ENCODE measurements at places on chromosomes 7 and 10.

- DNase-seq = no peak
Measured at GRCh38 chr10:29105516-29106215, 183.2 kb upstream of the LYZL1 start.

DNA sequence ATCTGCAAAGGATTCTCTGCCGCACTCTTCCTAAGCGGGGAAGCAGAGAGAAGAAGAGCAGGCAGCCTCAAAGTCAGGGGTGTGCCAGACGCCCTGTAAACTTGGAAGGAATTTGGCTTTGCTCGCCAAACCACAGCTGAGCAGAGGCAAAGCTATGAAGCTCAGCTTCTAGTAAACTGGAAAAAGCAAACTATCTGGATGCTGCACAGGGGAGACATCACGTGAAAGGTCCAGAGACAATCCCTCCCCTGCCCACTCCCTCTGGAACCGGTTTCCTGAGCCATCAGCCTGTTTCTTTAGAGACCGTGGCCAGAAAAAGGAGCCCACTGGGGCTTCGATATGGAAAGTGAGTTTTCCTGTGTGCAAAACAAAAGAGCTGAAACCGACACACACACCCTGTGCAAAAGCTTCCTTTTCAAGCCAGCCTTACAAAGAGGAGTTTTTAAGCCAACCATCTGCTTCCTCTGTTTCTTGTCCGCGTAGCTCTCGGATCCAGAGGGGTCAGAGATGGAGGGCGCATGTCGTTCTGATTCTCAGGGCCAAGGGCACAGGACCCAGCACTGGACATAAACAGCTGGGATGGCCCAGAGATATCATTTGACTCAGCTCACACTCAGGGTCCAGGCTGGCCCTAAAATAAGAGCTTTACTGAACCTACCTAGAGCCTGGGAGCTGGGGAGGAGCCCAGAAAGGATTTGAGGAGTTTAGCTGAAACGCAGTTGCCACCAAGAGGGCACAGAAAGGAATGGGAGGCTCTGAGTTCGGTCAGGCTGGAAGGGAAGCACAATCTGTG lies 58.2 kb upstream of the DNAAF5 start:
- DNase-seq = no peak

- DNase-seq = no peak
Measured at GRCh38 chr10:15494850-15495506, 123.9 kb upstream of the FAM171A1 start.

- peak; percentile 6 for DNase-seq
Measured at GRCh38 chr7:1674161-1675035, 4.3 kb downstream of the ELFN1 start.

GRCh38 chr7:105306298-105306748 lies 82.4 kb downstream of the SRPK2 start:
- no peak for DNase-seq

DNA sequence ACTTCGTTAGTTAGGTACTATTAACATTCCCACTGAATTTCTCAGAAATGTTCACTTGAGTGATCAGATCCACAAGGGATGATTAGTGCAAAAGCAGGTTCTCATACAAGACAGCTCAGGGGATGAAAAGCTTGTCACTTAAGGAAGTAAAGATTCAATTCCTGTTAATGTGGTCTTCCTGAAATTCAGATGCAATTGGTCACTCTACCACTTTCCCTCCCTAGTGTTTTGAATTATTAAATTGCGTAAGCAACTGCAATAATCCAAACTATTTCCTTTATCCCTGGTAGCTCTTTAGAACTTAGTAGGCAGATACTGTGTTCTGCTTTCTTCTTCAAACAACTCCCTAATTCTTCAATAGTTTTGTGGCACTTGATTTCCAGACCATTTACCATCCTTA lies 121.4 kb downstream of the MAGI2 start:
- DNase-seq = no peak

GRCh38 chr7:16028636-16029035 lies 342.2 kb upstream of the MEOX2 start:
- no peak for DNase-seq

- peak; percentile 48 for DNase-seq
Measured at GRCh38 chr10:22988581-22989360, 60.9 kb downstream of the ARMC3 start.

DNA sequence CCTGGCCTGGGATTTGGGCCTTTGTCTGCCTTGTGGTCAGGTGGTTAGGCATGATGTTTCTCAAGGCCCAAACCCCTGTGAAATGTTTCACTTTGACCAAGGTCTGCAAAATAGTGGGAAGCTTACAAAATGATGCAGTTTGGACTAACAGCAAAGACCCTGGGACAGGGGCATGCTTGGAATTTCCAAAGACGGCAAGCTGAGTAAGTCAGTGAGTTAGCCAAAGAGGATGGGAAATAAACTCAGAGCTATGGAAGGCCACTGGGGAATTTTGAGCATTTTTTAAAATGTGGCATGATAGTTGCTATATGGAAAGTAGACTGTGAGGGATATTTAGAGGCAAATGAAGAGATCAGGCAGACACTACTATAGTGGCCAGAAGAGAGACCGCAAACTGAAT lies 31.6 kb upstream of the PPP1R3C start:
- DNase-seq = no peak

GRCh38 chr7:123425246-123425645 lies 109.1 kb downstream of the IQUB start:
- no peak for DNase-seq

DNA sequence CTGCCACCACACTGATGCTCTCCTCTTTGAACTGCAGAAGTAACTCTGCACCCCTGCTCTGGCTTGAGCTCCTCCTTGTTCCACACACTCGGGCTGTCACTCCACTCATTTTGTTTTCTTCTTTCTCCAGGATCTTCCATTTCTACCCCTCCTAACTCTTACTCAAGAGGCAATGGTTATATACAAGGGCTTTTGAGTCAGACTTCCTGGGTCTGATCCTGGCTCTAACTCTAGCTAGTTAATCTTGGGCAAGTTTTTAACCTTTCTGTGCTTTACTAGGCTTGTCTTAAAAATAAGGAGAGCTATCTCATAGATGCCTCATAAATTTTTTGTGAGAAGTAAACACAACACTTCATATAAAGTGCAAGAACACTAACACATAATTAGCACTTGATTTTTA lies 45.3 kb upstream of the GNAI1 start:
- DNase-seq = no peak

DNA sequence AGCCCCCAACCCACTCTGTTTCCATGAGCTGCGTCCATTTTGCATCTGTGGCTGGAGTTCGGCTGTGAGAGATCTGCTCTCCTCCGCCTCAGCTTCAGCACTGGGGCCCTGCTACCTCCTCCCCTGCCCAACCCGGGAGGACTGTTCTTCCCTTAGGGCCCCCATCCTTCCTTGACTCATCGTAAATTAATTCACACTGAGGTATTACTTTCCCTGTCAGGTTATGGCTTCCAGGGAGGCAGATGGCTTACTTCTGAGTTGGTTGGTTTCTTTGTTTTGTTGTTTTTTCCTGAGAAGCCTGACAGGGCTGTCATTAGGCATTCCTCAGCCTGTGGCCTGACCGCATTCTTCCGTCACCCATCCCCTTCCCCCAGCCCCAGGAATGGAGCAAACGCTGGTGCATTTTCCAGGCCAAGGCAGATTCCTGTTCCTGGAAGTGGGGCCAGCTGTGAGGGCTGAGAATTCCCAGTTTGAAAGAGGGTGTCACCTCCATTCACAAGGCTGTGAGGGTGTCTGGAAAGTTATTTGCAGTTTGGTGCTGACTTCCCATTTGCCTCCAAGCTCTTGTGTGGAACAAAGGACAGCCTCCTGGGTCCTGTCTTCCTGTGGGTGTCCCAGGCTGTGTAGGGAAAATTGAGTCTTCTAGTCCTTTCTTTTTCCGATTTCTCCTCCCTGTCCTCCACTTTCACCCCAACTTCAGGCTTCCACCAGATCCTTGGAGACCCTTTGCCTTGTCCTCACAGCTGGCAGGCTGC lies 11.7 kb downstream of the CPA5 start:
- DNase-seq = peak; percentile 38

GRCh38 chr7:111424768-111425167 lies 137.5 kb downstream of the IMMP2L start:
- no peak for DNase-seq

DNA sequence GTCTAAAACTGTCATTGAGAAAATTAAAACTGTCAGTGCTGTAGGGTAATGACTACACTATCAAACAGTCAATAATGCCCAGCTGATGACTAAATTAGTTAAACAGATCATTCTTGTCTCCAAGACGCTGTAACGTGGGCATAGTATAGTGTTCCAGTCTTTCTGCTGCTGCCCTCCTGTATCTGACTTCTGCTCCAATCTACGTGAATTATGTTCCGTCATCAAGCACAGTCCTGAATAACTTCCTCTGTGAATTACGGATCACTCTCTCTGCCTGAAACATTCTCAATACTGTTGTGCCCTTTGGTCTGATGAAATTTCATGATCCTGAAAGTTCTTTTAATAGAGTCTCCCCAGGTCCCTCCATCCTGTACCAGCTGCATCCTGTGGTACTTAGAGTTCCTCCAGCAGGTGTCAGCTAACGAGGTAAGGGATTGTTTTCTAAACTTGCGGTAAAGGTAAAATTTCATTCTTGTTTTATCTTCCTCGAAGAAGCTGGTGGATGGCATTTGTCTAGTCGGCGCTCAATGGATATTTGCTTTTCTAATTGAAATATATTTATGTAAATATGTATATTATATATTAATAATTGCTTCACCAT lies 393.5 kb upstream of the ADARB2 start:
- DNase-seq = no peak

DNA sequence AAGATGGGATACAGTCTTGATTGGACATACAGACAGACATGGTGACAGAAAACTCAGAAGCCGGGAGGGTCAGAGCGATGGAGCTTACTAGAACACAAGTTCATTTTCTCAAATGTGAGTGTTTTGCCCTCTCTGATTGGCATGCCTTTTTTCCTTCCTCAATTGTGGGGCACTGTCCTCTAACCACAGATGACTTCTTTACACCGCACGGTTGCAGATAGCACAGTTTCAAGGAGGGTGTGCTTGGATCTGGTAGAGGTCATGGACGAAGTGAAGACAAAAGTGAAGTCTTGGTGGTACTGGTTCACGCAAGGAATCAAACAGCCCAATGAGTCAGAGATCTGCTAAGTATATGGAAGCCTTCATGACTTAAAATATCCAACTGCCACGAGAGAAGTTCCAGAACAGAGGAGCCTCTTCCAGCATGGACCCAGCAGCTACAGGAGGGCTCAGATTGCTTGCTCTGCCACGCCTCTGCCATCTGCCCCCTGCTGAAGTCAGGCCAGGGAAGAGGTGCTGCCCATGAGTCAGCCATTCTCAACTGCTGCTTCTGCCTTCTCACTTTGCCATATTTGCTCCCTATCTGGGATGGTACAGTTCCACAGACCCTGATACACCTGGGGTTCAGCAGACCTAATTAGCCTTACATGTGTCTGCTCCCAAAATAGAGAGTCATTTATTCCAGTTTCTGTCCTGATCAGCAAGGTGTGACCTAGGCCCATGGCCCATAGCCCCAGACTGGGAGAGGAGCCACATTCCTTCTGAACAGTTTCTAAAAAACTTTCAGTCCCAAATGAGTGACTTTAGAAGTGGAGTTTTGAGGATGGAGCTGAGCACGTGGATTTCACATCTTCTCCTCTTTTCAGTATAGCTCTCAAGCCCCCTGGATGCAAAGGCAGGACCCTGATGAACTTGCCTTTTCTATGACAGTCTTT lies 413.8 kb downstream of the KCNMA1 start:
- DNase-seq = no peak

- no peak for DNase-seq
Measured at GRCh38 chr10:74988054-74988775, 123.2 kb upstream of the SAMD8 start.

- no peak for DNase-seq
Measured at GRCh38 chr7:29865526-29865925, 59.2 kb downstream of the WIPF3 start.

GRCh38 chr7:128121711-128122530 lies 90.7 kb upstream of the LRRC4 start:
- no peak for DNase-seq

DNA sequence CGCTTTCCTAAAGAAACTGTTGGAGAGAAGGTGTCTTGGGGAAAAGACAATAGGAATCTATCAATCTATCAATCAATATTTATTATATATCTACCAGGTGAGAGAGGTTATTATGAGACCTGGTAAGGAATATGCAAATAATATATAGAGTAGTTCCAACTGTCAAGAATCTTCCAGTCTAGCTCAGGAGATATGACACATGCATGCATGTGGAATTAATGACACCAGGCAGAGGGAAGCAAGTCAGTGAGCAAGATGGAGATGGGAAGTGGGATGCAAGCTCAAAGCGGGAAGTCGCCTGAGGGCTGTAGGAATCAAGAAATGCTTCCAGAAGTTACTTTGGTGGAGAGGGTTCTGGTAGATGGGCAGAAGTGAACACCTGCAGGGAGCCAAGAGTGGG lies 187.4 kb upstream of the NRP1 start:
- DNase-seq = no peak

DNA sequence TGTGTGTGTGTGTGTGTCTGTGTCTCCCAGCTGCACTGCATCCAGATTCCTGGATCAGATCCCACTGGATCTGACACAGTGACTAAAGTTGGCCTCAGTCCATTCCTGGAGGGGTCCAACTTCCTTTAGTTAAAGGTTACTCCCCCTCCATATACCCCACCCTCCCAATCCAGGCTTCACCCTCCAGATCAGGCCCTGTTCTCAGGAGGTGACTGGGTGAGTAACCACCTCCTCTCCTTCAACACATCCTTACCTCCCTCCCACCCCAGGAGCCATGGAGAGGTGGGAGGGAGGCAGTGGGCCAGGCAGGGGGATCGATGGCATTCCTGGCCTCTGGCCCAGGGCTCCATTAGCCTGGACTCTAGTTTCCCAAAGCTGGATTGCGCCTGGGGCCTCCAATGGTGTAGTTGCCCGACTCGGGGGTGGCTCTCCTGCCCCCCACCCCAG lies 11.3 kb downstream of the KCNIP2 start:
- no peak for DNase-seq

DNA sequence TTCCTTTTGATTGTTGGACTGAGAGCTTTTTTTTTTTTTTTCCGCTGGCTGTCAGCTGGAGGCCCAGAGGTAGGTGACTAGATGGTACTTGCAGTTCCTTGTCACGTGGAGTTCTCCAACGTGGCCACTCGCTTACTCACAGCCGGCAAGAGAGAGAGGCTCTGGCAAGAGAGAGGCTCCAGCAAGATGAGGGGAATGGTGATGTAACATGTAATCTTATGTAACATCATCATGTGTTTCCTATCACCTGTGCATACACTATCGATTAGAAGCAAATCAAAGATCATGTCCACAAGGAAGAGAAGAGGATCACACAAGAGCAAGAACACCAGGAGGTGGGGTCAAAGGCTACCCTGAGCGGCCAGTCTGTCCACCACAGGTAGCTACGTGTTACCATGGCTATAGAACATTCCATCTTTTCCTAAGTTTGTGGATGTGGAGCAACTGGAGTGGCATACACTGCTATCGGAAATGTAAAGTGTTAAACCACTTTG lies 4.0 kb upstream of the BORCS7 start:
- no peak for DNase-seq

DNA sequence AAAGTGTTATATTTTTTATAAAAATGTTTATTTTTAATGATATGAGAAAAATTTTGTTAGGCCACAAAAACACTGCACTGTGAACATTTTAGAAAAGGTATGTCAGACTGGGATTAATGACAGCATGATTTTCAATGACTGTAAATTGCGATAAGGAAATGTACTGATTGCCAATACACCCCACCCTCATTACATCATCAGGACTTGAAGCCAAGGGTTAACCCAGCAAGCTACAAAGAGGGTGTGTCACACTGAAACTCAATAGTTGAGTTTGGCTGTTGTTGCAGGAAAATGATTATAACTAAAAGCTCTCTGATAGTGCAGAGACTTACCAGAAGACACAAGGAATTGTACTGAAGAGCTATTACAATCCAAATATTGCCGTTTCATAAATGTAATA lies 64.8 kb upstream of the CAPZA2 start:
- no peak for DNase-seq
